ENCODE measurements at places on chromosomes 4 and X.

GRCh38 chrX:120235284-120235683 lies 15.3 kb upstream of the ZBTB33 start:
- no peak for DNase-seq

DNA sequence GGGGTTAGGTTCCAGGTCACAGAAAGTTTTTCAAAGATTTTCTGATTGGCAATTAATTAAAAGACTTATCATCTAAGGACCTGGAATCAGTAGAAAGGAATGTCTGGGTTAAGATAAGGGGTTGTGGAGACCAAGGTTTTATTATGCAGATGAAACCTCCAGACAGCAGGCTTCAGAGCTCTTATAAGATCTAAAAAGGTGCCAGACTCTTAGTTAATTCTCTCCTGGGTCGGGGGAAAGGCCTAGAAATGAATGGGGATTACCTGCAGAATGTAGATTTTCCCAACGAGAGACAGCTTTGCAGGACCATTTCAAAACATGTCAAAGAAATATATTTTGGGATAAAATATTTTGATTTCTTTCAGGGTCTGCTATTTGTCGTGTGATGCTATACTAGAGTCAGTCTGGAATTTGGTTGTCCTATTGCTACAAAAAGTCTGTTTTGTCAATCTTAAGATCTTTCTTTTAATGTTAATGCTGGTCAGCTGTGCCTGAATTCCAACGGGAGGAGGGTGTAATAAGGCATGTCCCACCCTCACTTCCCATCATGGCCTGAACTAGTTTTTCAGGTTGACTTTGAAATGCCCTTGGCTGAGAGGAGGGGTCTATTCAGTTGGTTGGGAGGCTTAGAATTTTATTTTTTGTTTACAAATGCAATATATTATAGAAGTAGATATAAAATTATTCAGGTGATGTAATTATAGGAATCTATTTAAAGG lies 15.8 kb downstream of the EGF start:
- no peak for DNase-seq

DNA sequence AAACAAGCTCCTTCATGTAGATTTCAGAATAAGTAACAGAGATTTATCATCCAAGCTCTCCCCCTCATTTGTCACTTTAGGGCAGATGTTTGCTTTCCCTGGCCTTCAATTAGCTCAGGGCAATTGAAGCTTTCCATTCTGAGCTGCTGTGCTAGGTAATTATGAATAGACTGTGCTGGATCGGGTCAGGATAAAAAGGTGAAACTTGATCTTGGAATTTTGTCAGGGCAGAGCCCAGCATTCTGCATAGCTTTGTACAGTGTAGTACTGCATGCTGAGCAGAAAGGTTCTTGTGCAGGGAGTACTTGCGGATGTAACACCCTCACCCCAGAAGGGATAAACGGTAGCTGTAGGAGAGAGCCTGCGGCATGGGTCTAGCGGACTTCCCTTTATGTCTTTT lies 64.0 kb upstream of the CLDN34 start:
- no peak for DNase-seq

GRCh38 chr4:91207535-91207934 lies 1080.3 kb downstream of the CCSER1 start:
- DNase-seq = no peak

DNA sequence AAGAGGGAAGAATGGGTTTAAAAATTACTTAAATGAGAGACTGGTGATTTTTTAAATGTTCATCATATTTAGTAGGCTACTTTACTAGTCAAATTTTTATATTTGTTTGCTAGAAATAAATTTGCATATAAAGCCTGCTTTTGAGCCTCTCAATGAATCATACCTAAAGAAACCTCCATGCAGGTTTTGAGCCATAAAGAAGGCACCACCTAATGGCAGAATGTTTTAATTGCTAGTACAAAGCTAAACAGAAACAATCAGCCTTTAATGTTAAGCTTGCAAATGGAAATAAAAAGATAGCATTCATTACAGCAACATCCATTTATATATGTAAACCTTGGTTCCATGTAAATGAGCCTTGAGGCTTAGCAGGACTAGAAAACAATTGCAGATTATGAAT lies 989.7 kb downstream of the CCSER1 start:
- DNase-seq = peak; percentile 30

- peak; percentile 1 for DNase-seq
Observed at GRCh38 chr4:67234296-67234695, 311.0 kb downstream of the CENPC start.
